Esophagus squamous epithelium (tissue), 5 donors: ENCODE measurements at places on chromosomes 12 and 14. TPM values are rescaled to one million over a fixed set of nuclear protein-coding genes. Genes with fewer than 3 reads are reported as not detected.

RASAL1 gene
- total RNA-seq = 17.4 TPM

MGAT4C gene
- under 0.01 TPM for total RNA-seq

KRT2 gene
- not detected for total RNA-seq

PDE3A gene
- 5.4 TPM for total RNA-seq

PRB2 gene
- not detected for total RNA-seq

GNG2 gene
- 8.8 TPM for total RNA-seq

KRT72 gene
- not detected for total RNA-seq

LIMA1 gene
- 70.0 TPM for total RNA-seq

PMCH gene
- not detected for total RNA-seq

AEBP2 gene
- total RNA-seq = 50.2 TPM

KRT80 gene
- 20.9 TPM for total RNA-seq

LRRC23 gene
- total RNA-seq = 2.3 TPM

RNASE9 gene
- not detected for total RNA-seq

MYL6B gene
- total RNA-seq = 42.9 TPM

GARIN6 gene
- total RNA-seq = not detected

CPNE8 gene
- total RNA-seq = 18.1 TPM

ATG2B gene
- total RNA-seq = 10.6 TPM

LRP1 gene
- 60.8 TPM for total RNA-seq
